Kidney capillary endothelial cell (primary cell): ENCODE measurements at places on chromosomes 5 and 9.
A peak's percentile ranks its signal among the peaks of the same experiment; 100 is the strongest.

GRCh38 chr9:79975621-79976256 is 404.0 kb downstream of the TLE4 start:
- no peak for DNase-seq

DNA sequence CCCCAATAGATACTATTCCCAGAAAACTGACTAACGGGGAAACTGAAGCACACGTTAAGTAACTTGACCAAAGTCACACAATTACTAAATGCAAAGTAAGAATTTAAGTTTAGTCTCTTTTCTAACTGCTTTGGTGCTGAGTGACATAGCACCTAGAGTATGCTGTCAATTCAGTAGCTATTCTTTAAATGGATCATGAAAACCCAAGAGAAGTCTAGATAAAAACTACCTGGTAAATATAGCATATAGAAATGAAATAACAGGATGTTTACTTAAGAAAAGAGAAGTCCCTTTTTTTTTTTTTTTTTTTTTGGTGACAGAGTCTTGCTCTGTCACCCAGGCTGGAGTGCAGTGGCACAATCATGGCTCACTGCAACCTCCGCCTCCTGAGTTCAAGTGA is 129.2 kb downstream of the PDE4D start:
- DNase-seq = no peak

- no peak for DNase-seq
Observed at GRCh38 chr9:98368366-98369065, 113.1 kb upstream of the TBC1D2 start.

DNA sequence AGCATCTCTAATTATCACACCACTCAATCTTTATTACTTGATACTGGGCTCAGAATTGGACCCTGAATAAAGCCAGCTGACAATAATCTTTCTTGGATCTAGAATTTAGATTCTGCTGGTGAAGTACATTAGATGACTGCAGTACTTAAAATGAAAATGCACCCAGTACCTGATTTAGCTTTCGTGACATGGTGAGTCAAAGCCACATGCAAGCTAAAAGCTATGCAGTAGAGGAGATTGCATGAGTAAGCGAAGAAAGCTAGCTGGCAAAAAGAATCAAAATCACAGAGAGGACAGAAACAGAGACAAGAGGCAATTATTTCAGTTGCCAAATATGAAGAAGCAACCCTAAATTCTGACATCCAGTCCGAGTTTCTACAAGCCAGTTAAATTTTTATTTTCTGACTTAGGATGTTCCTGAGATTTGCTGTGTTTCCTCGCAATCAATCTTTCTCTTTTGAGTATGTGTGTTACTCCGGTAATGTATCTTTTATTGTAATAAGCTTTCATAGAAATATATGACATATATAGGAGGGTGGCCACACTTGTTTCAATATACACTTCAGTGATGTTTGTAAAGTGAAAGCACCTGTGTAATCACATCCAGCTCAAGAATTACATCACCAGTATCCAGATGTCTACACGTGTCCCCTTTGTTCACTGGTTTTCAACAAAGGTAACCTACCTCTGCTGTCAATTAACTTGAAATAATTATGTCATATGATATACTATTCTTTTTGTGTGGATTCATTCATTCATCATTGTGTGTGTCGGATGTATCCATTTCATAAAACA is 101.7 kb downstream of the CDH18 start:
- no peak for DNase-seq

DNA sequence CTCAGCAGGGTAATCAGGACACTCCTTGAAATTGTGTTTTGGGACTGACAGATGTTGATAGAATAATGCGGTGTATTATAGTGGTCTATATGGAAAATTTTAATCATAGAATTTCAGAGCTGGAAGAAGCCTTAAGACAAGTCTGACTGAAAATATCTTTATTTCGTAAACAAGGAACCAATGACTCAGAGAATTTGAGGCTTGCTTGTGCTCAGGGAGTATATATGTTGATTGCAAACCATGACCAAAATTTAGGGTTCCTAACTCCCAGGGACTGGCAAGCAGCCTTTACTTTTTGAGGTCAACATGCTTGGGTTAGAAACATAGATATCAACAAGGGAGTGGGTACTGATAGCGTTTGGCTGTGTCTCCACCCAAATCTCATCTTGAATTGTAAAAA is 287.2 kb downstream of the CD180 start:
- DNase-seq = no peak

- DNase-seq = no peak
Observed at GRCh38 chr5:77935506-77936364, 159.6 kb upstream of the TBCA start.

DNA sequence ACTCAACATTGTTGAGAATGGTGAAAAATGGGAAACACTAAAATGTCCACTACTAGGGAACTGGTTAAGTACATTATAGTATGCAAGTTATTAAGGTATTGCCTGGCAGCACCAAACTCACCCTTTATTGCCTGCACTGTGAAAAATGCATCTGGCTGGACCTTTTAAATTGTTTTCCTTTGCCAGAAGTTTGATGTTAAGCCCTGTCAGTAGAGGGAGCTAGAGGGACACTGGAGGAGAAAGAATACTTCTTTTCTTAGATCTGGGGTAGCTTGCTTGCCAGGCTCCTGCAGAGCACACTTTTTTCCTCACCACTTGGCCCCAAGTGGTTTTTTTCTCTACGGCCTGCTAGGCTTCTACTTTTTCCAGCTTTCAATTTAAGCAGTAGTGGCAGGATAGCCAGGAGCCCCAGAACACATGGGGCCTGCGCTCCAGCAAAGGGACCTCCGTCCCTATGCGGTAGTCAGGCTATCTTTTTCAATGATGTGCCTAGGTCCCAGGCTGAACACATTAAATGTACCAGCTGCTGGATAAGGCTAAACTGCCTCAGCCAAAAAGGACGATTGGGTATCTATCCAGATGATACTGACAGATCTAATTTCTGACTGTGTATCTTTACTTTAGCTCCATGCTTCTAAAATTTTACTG is 8.0 kb upstream of the HABP4 start:
- DNase-seq = no peak

- DNase-seq = no peak
Observed at GRCh38 chr5:33238826-33239695, 201.7 kb upstream of the TARS1 start.

GRCh38 chr9:33823801-33824200 is 6.8 kb downstream of the UBE2R2 start:
- no peak for DNase-seq

DNA sequence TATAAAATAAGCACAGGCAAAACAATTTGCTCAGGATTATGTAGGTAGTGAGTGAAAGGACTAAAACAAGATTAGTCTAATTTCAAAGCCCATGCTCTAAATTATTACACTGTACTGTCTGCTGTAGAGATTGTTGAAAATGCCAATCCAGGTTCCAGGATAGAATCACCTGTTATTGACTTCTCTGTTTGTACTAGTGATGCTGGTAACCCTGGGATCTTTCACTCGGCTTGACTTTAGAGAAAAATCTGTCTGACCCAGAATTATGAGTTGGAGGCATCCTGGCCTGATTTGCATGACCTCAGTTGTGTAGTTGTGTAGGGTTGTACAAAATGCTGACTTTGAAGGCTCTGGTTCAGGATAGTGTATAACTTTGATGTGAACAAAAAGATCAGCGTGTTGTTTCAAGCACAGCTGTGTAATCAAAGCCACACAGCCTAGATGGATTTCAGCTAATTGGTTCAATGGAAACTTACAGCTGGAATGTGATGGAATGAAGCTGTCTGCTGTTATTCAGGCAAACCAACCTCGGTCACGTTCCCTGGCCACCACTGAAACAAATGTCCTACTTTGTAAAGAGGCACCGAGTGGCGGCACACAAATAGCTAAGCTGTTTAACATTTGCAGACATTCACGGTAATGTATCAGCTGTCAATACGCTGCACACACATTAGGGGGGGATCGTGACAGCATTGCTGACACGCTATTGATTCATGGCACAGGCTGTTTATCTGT is 340.3 kb downstream of the KCTD16 start:
- no peak for DNase-seq

DNA sequence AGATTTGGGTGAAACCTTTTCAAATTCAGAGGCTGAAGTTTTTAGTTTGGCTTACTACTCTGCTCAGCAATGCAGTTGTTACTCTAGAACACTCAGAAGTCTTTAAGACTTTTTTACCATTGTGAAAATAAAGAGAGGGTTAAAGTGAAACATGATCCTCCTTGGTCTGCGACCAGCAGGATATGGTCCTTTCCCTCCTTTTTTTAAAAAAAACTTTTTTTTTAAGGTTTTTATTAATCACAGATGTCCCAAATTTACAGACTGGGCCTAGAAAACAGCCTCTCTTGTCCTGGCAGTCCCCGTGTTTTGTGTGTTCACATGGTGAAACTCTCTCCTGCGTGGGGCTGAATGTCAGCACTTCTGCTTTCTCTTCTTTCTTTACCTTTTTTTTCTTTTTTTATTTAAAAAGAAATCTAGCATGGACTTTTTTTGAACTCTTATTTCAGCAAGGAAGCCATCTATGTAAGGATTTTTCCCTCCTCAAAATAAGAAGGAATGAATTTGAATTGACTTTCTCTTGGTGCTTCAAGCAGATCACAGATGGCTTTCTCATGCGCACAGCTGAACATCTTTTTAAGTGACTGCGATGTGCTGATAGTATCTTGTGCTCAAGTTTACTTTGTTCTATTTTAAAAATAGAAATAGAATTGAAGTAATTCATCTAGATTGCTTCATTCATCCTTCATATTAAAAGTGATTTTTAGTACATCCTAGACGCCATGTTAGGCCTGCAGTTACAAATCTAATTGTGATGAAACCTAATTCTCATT is 128.7 kb upstream of the OTULINL start:
- DNase-seq = no peak

GRCh38 chr9:91164724-91165520 is 196.8 kb downstream of the AUH start:
- peak; percentile 30 for DNase-seq
